ENCODE measurements at places on chromosomes 7 and 10.
A peak's percentile ranks its signal among the peaks of the same experiment; 100 is the strongest.

- DNase-seq = no peak
These were observed 20.2 kb downstream of the GET4 start for GRCh38 chr7:896346-897075.

DNA sequence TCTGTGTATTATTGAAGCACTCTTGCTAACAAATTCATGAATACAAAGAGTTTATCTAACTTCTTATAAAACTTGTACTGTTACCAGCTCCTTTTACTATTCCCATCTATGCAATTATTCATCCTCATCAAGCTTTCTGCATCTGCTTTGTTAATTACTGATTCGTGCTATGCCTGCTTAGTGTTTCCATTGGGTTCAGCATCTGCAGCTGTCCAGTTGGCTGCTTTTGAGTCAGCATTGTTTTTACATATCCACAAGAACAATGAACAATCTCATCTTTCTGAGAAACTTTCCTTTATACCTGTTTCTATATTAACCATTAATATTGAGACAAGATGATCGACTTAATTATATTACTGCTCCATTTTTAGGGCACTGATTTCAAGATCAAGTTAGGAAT is 19.6 kb upstream of the ANLN start:
- no peak for DNase-seq

- peak; percentile 58 for DNase-seq
These were observed 933 bp downstream of the MDFIC start for GRCh38 chr7:114922652-114923402.

- no peak for DNase-seq
These were observed 143.9 kb upstream of the SEMA3C start for GRCh38 chr7:81062755-81063154.

GRCh38 chr10:18104223-18104872 is 35.9 kb upstream of the CACNB2 start:
- DNase-seq = peak; percentile 74

DNA sequence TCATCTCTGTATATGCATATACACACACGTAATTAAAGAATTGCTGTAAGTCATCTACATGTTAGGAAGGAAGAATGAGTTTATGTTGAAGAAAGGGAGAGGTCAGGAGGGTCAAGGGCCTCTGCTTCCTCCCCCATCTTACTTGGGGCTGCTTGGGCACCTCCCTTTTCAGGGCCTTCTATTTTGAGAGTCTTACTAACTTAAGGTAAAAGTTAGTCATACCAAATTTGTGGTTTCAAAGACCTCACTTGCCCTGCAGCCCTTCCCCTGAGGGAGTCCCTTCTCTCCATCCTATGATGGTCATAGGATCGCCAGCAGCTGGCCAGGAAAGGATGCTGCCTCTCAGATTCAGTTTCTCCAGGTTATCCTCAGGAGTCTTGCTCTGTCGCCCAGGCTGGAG is 2.6 kb downstream of the PLEKHS1 start:
- DNase-seq = no peak

DNA sequence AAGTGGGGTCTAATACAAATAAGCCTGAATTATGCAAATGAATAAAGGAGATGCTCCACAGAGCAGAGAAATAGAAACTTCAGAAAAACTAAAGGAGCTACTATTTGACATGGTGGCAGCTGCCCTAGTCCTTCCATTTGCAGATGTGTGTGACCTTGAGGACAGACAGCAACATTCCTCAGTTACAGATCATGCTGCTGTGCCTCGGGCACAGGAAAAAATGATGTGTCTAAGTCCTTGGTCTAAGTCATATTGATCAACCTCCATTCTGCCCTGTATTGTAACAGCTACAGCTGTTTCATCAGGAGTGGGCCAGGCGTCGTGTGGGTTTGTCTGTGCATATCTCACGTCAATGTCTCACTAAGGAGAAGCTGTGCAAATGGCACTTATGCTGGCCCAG is 710.4 kb downstream of the TNS3 start:
- DNase-seq = no peak

DNA sequence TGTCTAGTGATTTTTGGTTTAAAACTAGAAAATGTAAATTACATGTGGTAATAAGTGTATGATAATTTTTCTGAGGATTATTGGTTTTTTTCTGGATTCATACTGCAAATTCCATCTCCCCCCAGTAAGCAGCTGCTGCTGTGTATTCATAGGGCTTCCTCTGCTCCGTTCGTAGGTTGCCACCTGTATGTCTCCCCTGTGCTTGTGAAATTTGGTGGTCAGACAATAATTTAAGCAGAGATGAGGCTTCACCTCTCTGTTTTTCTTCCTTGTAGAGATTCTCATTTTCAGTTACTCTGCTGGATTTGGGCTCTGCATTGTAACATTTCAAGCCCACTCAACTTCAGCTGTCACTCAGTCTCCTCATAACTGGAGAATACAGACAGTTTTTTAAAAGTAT is 50.9 kb downstream of the FOXI2 start:
- no peak for DNase-seq

DNA sequence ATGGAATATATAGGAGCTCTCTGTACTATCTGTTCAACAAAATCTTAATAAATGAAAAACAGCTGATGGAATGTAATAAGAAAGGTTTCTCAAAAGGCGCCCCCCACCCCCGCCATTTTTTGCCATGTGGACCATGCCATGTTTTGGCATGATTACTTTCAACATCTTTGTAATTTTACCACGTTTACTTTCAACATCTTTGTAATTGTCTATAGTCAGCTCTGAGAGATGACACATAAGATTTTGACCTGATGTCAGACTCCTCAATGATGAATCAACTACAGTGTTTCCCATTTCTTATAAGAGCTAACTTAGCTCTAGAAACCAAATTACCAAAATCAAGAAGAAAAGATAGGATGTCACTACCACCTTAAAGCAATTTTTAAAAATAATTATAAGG is 144.9 kb upstream of the AHR start:
- DNase-seq = no peak

GRCh38 chr10:101217450-101218281 is 11.6 kb downstream of the LBX1 start:
- DNase-seq = peak; percentile 55

DNA sequence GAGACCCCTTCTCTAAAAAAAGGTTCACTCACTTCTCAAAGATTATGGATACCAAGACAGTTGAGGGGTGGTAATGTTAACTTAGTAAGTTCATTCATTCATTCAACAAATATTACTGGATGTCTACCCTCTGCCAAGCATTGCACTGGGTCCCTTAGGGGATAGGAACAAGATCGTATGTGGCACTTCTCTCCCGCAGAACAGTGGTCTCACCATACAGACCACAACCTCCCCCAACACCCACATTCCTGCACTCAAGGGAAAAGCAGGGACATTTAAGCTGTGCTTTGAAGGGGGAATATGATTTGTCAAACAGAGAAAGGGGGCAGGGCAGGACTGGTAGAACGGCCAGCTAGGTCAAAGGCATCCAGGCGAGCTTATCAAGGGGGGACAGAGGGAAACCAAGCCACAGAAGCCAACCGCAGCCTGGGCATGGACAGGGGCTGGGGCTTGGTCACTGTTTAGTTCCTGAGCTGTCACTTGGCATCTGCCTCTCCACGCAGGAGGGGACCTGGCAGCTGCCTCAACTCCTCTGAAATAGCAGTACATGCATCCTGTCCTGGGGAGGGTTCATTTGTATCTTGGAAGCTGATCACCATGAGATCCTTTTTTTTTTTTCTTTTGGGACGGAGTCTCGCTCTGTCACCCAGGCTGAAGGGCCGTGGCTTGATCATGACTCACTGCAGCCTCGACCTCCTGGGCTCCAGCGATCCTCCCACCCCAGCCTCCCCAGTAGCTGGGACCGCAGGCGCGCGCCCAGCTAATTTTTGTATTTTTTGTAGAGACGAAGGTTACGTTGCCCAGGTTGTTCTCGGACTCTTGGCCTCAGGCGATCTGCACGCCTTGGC is 949 bp upstream of the CLIP2 start:
- no peak for DNase-seq

GRCh38 chr10:62844280-62845011 is 28.3 kb upstream of the EGR2 start:
- peak; percentile 34 for DNase-seq

GRCh38 chr10:58241346-58241745 is 26.3 kb downstream of the IPMK start:
- no peak for DNase-seq

DNA sequence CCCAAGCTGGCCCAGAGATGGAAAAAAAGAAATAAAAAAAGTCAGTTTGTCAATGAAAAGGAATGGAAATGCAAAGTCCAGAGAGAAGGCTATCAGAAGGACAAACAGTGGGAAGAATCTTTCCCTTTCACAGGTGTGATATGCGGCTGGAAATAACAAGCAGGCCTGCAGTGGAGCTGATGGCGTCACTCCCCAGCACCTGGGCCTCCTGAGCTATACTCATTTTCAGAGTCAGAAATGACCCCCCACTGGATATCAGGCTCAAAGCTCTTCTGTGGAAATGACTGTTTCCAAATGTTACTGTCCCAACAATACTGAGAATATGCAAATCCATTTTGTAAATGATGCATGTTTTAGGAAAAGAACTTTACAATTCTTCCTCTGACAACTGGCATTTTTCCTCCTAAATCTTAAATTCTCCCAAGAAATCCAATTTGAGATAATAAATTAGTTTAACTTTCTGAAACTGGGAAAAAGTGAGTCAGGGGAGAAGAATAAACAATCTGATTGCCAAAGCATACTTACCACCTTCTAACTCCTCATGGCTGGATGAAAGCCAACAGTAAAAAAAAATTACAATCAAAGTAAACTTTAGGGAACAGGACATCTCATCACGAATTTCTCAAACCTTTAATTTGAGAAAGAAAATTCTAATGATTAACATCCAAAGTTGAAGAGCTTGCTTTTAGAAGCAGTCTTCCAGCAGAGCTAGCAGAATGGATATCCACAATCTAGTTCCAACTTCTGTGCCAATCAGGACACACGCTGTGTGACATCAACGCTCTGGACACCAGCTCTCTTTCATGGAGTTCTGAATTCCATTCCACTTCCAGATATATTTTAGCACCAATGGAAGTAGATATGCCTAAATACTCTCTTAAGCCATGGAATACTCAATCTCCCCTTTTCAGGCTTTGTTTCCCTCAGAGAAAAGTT is 5.3 kb upstream of the CUZD1 start:
- no peak for DNase-seq

DNA sequence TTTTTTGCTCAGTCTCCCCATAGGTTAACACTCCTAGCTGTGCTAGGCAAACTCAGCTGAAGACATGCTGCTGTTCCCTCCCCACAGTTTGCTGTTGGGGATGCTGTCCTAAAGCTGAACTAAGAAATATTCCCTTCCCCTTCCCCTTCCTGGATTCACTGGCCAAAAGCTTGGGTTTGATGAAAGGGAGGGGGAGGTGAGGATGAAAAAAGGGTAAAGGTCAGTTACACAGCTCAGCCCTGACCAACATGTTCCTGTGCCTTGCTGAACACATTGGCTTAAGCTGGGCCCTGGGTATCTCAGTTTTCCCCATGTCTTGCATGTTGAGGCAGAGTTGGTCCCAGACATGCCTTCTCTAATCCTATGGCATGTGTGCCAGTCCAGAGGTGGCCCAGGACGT is 15.3 kb downstream of the CCM2 start:
- DNase-seq = no peak

DNA sequence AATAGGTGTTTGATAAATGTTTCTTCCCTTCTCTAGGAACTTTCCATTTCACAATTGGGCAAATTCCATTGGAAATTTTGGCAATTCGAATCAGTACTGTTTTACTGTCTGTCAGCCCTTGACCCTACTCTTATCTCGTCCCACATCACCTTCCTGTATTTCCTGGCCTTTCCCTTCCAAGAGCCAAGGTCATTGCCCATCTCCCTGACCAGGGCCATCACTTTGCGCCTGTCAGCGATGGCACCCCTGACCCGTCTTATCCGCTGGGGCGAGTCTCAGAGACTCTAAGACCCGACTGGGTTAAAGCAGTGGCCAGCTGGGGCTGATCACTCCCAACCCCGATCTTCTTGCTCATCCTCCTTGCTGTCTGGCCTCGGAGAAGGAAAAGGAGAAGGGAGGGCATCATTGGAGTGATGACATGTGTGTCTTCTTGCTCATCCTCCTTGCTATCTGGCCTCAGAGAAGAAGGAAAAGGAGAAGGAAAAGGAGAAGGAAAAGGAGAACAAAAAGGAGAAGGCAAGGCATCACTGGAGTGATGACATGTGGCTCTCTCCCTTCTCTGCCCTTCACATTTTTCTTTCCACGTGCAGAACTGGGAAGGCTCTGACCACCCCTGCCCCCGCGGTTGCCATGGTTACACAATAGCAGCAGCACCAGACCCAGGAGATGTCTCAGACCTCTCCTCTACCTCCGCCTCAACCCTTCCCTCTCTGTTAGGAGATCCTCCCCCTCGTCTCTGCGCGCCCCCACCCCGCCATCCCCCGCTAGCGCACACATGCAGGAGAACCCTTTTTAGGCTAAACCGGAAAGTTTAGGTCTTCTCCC is 2.0 kb downstream of the SEMA3D start:
- DNase-seq = no peak

DNA sequence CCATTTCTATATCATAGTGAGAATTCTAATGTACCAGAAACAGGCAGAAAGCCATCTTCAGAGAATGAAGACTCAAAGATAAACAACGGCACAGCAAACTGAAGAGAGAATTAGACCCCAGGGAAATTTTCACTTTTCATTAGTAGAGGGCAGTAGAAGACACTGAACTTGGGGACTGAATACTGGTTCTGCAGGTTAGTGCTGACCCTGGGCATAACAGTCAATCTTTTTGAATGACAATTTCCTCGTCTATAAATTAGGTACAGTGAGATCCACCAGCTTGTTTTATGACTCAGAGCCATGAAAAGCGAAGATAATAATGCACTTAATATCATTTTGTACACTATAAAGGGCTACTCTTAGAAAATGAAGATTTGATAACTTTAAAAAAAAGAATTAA is 13.7 kb downstream of the FKBP14 start:
- no peak for DNase-seq

DNA sequence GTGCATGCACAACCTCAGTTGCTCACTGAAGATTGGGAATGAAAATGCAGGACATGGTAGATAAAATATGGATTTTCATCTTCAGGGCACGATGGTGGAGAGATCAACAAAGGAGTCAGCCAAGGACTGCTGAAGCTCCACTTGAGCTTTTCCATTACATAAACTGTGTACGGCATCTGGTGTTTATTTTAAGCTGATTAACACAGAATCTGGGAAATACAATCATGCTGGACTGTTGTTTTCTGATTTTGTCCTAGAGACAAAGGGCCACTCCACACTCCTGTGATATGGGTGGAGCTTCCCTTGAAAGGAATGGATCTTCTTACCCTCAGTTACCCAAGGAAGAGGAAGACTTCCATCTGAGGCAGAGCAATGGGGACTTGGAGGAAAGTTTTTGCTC is 120.6 kb downstream of the SAMD9 start:
- DNase-seq = no peak

DNA sequence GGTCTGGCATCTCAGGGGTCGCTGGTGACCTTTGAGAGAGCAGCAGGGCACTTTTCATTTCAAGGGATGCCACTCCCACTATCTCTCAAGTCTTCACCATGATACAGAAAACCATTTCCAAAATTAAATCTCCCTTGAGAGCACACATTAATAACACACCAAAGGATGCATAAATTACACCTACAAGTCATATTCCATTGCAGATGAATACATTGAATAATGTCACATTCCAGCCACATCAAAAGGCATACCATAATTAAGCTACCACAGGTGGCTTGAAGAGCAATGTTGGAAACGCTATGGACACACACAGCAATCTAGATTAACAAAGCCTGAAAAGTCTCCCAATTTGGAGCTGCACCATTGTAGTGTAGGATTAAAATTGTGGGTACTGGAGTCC is 353.3 kb upstream of the ZMIZ1 start:
- DNase-seq = no peak

Measured in stimulated activated CD8-positive, alpha-beta memory T cell treated with anti-CD3 and anti-CD28 coated beads, Interleukin-4, amount 100 ng/mL, for 48 hours (primary cell).